Vagina (tissue), 2 donors: ENCODE measurements at places on chromosomes 16 and 17.

- DNase-seq: no peak
These were observed 12.1 kb downstream of the DUS2 start for GRCh38 chr16:68035227-68035626.

DNA sequence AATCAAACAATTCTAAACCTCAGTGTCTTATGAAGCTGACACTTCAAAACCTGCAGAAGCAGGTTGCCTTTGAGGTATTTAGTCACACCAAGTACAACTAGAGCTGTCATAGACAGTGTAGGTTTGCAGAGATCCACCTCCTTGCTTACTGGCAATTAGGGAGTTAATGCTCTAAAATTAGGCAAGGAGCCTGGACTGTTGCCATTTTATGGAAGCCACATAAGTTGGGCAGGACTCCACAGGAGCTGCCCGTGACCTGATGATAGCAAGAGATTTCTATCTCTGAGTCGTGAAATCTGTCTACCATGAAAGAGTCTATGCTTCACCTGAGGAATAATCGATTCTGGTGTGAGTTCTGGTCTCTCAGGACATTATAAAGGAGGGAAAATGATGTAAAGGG, 8.9 kb downstream of the EME1 start:
- DNase-seq: no peak

DNA sequence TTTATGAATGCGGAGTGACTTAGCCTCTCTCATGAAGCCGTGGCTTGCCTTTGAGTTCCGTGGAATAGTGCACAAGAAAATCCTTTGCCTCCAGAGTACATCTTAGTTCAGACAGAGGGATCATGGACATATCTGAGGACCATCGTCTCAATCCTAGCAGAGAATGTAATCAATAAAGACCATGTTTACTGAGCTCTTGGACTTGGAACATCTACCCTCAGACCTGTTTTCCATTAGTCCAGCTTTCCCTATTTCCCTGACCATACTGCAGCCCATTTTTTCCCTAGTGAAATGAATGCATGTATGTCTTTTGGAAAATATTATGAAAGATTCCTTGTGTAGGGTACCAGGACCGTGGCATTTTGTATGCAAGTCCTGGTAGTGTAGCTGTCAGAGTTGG, 90.2 kb downstream of the PLCG2 start:
- DNase-seq: no peak

- DNase-seq: no peak
These were observed 3.6 kb downstream of the COG1 start for GRCh38 chr17:73196500-73196899.

- no peak for DNase-seq
These were observed 101.8 kb downstream of the CBLN1 start for GRCh38 chr16:49179714-49180330.

GRCh38 chr17:77877646-77878355, 80.7 kb upstream of the TNRC6C start:
- no peak for DNase-seq

DNA sequence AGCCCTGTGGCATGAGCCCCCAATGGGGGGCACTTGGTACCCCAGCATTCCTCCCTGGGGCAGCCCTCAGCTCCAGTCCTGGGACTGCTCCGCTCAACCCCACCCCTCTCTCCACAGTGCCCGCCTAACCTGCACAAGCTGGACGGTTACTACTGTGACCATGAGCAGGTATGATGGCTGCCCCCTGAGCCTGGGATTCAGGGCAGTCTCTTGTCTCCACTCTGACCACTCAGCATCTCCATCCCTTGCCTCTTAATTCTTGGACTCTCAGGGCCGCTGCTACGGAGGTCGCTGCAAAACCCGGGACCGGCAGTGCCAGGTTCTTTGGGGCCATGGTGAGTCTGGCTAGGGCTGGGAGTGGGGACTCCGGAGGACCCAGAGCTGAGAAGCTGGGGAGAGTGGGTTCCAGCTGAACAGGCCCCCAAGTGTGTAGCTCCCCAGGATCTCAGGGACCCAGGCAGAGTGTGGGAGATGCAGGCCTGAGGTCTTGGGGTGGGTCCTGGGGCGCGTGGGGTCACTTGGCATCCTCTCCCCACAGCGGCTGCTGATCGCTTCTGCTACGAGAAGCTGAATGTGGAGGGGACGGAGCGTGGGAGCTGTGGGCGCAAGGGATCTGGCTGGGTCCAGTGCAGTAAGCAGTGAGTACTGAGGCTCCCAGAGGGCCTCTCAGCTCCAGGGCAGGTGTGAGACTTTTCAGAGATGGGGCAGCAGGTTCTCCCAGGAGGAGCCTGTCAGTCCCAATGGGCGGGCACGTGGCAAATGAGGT, 18.0 kb downstream of the ADAM11 start:
- DNase-seq: no peak

GRCh38 chr17:77427391-77427991, 286.7 kb downstream of the SEC14L1 start:
- DNase-seq: no peak

- peak; percentile 91 for DNase-seq
These were observed 1.2 kb downstream of the DYNLL2 start for GRCh38 chr17:58084317-58084981.

GRCh38 chr16:86968866-86969265, 348.3 kb downstream of the C16orf95 start:
- DNase-seq: no peak

GRCh38 chr17:42759982-42760651, 910 bp upstream of the RAMP2 start:
- no peak for DNase-seq
